ENCODE measurements at places on chromosomes 16 and 17.

DNA sequence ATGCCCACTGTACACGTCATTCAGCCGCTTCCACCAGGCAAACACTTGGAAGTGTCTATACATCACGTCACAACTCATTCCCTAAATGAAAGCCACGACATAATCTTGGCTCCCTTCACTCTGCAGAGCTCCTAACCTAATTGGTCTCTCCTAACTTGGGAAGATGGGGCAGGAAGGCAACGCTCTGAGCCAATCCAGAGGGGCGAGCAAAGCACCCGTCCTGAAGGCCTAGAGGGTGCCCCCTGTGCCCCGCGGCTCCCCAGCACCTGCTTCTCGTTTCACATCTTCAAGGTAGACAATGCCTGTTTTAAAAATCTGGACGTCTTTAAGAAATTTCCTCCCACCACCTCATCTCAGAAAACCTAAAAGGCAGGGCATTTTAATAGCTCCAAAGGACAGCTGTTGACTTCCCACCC lies 1.0 kb downstream of the CSNK2A2 start:
- peak; percentile 9 for DNase-seq

DNA sequence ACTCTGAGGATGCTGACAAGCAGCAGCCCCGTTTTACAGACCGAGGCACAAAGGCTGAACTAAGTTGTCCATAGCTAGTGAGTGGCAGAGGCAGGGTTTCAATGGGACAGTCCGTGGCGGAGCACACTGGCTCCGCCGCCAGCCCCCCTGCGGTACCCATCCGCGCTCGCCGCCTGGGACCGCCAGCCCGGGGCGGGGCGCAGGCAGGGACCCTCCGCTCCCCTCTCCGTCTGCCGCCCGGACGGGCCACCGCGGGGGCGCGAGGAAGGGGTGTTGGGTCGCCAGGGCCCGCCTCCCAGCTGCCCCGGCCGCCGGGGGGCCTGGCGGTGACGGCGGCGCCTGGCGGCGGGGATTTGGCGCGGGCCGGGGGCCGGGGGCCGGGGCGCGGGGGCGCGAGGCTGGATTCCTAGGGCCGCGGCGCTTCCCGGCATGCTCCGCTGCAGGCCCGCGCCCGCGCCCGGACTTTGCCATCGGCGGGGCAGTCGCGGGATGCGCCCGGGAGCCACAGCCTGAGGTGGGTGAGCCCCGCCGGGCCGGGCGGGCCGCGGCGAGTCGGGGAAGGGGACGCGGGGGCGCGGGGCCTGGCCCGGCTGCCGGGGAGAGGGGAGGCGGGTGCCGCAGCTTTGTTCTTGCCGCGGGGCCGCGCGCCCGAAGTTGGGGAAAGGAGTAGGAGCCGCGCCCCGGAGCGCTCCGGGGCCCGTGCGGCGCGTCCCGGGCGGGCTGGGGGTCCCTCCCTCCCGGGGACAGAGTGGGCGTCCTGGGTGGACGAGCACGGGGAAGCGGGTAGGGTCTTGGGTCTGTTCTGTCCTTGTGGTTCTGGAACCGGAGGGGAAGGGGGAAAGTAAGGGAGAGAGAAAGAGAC lies at the start of gene TMEM98:
TMEM98 (plus strand) TSS at position 430 of the 862 bp plus-strand sequence. CDS start 3,376 bp downstream, outside the sequence.
- DNase-seq = no peak

DNA sequence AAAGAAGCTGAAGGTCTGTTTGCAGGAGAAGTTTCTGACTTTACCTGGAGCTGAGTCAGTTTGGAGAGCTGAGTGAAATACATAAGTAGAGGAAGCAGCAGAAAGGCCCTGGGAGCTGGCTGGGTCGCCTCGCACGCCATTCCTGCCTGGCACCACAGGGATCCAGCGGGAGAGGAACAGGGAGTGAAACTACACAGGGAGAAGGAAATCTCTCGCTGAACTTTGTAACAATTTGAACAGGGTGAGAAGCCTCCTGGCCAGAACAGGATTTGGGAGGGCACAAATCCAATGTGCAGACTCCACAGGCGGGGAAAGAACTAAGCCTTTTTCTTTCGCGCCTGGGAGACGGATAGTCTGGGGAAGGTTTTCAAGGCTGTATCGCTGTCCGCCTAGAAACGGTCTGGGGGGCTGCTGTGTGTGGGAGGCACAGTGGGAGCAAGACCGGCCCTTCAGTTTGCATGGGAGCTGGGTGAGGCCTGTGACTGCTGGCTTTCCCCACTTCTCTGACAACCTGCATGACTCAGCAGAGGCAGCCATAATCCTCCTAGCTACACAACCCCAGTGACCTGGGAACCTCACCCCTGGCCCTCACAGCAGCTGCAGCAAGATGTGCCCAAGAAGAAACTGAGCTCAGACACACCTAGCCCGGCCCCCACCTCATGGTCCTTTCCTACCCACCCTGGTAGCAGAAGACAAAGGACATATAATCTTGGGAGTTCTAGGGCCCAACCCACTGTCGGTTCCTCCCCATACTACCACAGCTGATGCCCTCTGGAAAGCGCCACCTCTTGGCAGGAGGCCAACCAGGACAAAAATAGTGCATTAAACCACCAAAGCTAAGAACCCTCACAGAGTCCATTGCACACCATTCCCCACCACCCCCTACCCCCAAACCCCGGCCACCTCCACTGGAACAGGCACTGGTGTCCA lies 778.6 kb downstream of the KCNJ2 start:
- DNase-seq = no peak

GRCh38 chr17:50683434-50684287 lies 24.1 kb downstream of the ANKRD40 start:
- no peak for DNase-seq

GRCh38 chr16:71648162-71648561 lies 22.2 kb downstream of the MARVELD3 start:
- no peak for DNase-seq

GRCh38 chr17:57946798-57947358 lies 8.3 kb downstream of the CUEDC1 start:
- peak; percentile 81 for DNase-seq

DNA sequence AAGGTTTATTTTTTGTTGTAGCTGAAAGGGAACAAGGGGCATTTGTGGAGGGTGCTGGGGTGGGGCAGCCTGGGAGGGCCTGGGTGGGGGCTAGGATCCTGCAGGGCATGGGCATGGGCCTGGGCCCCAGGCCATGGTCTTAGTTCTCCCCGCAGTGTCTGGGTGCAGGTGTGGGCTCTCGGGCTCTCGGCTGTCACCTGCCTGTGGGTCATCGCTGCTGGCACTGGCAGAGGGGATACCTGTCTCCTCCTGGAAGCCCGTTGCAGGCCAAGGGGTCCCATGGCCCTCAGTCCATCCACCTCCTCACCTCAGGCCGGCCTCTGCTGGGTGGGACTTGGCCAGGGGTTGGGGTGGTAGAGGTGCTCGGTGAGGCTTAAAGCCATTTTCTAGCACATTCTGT lies 30.3 kb downstream of the TSC2 start:
- no peak for DNase-seq

DNA sequence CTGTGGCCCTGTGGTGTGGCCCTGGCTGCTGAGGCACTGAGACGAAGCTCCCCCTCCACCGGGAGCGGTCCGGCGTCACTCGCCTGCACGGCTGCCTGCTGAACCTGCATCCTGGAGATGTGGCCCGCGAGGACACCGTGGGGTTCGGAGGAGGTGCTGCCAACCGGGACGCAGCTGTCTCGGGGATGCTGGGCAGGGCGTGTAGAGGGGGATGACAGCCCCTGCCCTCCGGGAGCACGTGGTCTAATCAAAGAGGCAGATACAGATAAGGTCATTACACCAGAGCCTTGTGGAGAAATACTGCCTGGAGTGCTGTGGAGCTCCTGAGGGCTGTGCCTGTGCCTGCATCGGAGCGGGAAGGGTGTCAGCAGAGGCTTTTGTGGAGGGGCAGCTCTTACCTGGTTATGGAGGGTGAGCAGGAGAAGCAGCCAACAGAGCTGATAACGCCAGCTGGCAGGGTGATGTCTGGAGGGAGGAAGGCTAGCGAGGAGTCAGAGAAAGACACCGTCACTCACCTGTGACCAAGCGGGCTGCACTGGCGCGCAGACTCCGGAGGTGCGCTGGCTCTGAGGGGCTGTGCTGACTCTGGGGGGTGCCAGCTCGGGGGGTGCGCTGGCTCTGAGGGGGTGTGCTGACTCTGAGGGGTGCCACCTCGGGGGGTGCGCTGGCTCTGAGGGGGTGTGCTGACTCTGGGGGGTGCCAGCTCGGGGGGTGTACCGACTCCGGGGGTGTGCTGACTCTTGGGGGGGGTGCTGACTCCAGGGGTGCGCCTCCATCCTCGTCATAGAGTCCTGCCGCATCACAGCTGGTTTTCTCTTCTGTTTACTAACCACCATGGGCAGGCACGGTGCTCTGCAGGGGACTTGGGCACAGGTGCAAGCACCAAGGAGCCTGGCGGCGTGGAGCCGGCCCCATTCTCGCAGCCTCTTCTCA lies 104.7 kb upstream of the CHMP6 start:
- no peak for DNase-seq

All from astrocyte of the spinal cord (primary cell).